A549 treated with RU486 at 1 μM for 4 hours (cell line): ENCODE measurements at places on chromosomes 2 and 18. TPM values are rescaled to one million over a fixed set of nuclear protein-coding genes. Genes with fewer than 3 reads are reported as not detected.

CRYGD gene
- not detected in 5 replicates for total RNA-seq

ABCG5 gene
- not detected in 5 replicates for total RNA-seq

CFAP65 gene
- 0.05 to 0.32 TPM (median 0.16 TPM) in 5 replicates for total RNA-seq

DCDC2C gene
- 0.24 to 0.54 TPM (median 0.30 TPM) in 5 replicates for total RNA-seq

GPBAR1 gene
- total RNA-seq: 0.09 to 0.21 TPM (median 0.13 TPM) in 4 of 5 replicates, not detected in the other

OSBPL6 gene
- 5.7 to 8.7 TPM (median 7.0 TPM) in 5 replicates for total RNA-seq

NHEJ1 gene
- total RNA-seq: 13.7 to 18.3 TPM (median 15.2 TPM) in 5 replicates

SRD5A2 gene
- total RNA-seq: 0.02 TPM in 2 of 5 replicates, not detected in the others

KCNS3 gene
- total RNA-seq: 0.87 to 1.3 TPM (median 1.1 TPM) in 5 replicates

CAD gene
- 50.1 to 70.8 TPM (median 60.1 TPM) in 5 replicates for total RNA-seq

SFTPB gene
- total RNA-seq: 0.09 to 0.37 TPM (median 0.12 TPM) in 4 of 5 replicates, not detected in the other

COLEC12 gene
- total RNA-seq: 0.02 to 0.05 TPM (median 0.05 TPM) in 3 of 5 replicates, not detected in the others
